ENCODE measurements at places on chromosomes 7 and 10.

DNA sequence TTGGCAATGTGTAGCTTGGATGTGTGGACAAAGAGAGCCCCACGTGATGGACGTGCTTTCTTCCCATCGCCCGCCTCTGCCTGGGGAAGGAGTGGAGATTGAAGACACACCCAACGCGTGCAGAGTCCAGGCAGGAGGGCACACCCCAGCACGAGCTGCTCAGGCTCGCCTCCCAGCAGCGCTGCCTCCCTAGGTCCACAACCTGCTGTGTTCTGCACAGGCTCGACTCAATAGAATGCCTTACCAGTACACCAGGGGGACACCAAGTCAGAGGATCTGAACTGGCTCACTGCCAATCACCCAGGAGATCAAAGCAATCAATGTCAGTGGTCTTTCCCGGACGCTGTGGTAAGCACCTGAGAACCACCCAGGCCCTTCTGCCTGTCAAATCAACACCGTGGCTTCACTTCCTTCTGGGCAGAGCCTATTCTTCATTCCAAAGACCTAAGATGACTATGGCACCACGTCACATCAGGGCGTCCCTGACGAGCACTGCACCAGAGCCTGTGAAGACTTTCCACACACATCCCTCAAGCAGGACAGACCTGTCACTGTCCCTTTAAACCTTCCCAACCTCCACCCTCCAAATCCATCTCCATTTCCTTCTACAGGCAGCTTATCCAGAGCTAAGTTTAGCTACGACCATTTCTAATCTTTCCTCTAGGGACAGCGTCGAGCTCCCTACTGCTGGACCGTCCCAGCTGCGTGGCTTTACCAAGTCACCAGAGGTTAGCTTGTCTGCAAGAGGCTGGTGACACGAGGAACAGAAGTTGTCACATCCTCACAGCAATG lies 72.3 kb downstream of the AMZ1 start:
- DNase-seq: no peak

- no peak for DNase-seq
Observed at GRCh38 chr10:3464760-3465405, 292.3 kb upstream of the PITRM1 start.

GRCh38 chr10:124688386-124688785 lies 55.8 kb downstream of the FAM53B start:
- DNase-seq: no peak

GRCh38 chr10:75335191-75335590 lies 66.4 kb downstream of the ZNF503 start:
- DNase-seq: no peak

GRCh38 chr10:121698902-121699301 lies 100.7 kb upstream of the FGFR2 start:
- DNase-seq: no peak

GRCh38 chr10:689121-689451 lies 382 bp downstream of the DIP2C start:
- DNase-seq: no peak

DNA sequence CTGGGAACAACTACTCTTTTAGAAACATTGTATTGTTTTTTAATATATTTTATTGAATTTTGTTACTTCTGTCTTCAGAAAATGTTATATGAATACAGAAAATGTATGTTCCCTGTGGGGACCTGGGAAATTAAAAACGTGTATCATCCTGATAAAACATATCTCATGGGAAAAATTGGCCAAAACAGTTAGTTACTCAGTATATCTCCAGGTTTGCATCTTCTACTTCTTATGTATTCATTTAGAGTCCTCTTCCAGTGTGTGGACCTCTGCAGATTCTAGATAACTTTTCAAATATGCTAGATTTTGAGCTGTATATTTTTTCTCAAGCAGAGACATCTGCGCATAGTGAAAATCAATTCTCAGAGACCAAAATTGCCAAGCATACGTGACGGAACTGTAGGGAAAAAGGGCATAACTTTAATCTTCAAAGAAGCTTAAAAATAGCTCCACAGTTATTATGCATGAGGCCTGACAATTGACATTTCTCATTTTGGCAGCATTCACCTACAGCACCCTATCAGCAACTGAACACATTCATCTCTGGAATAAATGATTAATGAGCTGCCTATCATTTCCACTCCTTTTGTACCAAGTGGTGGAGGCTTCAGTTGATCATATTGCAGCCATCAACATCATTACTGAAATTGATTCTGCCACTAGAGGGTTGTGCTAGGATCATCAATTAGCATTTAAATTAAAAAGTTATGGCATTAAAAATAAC lies 26.4 kb upstream of the UMAD1 start:
- no peak for DNase-seq

DNA sequence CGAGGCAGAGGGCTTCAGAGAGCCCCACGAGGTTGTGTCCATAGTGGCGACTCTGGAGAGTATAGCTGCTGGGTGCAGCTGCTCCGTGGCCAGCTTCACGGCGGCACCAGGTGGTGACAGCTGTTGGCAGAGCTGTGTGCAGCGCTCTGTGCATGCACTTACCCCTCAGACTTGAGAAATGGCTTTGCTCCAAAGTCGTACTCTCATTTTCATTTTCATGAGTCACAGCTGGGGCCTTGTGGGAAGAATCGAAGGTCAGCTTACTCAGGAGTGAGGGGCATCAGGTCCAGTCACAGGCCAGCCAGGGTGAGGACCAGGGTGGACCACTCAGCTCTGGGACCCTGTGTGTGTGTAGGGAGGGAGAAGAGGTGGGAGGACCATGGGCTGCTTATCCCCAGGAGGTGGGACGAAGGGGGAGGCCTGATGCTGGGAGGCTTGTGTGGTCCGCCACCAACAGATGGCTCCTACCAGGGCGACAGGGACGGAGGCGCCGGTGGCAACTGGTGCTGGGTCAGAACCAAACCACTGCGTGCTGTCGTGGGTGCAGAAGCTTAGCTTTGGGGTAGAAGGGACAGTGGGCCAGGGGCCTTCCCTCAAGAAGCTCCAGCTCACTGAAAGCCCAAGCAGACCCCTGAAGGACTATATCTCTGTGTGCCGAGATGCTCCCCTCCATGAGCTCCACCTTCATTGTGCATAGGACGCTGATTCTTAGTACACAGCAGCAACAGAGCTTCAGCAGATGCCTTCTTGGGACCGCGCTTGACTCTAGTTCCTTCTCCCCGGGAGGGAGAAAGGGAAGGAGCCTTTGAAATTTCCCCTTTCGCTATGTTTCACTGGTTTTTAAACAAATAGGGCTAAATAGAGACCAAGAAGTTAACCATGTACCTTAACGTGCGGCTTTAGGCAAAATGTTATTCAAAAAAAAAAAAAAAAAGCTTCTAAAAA lies 225.0 kb downstream of the CELF2 start:
- no peak for DNase-seq

GRCh38 chr7:80659120-80660055 lies 20.9 kb downstream of the CD36 start:
- DNase-seq: no peak

DNA sequence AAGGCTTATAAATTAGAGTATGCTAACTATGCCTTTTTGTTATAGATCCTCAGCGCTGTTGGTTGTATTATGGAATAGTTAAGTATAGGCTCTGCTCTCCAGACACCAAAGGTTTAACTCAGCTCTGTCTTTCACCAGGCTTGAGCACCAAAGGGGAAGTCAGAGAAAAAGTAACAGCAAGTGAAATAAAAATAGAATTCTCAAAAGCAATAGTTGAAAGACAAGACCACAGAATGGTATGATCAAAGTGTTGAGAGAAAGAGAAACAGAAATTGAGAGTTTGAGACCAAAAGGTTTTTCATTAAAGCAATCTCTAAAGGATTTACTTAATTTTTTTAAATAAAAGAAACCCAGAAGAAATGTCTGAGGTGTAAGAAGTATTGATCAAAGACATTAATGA lies 529.8 kb upstream of the C7orf33 start:
- no peak for DNase-seq

DNA sequence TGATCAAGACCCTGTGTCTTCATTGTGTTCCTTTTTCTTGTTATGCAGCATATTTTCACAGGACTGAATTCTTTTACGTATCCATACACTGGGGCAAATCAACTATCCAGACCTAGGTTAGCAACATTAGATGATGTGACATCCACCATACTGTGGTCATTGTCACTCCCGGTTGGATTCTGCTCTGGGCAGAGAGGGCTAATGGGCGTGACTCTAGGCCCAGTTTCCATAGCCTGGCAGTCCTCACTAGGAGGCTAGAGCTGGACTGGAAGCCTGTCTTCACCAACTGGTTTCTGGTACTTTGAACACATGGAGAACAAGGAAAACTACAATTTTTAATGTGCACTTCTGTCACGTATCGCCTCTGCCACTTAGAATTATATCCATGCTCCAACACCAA lies 25.2 kb downstream of the AKR1E2 start:
- DNase-seq: no peak

All from smooth muscle cell of the brain vasculature (primary cell).